ENCODE measurements at places on chromosomes 16 and 17.

DNA sequence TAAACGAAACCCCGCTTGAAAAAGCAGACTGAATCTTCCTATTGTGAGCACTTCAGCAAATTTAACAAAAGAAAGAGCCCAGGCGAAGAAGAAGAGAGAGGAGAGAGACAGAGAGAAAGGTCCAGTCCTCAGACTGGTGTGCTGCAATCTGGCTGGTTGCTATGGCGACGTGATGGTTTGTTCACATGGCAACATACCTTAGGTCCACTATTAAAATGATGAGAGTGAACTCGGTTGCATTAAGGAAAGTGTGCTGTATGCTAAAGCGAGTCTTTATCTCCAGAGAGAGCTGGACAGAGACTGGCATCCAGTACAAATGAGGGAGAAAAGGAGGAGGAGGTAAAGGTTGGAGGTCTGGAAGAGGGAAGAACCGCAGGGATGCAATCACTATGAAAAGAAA lies 271.8 kb upstream of the ZFHX3 start:
- no peak for DNase-seq

- no peak for DNase-seq
Observed at GRCh38 chr16:62965831-62966230, 929.6 kb upstream of the CDH8 start.

DNA sequence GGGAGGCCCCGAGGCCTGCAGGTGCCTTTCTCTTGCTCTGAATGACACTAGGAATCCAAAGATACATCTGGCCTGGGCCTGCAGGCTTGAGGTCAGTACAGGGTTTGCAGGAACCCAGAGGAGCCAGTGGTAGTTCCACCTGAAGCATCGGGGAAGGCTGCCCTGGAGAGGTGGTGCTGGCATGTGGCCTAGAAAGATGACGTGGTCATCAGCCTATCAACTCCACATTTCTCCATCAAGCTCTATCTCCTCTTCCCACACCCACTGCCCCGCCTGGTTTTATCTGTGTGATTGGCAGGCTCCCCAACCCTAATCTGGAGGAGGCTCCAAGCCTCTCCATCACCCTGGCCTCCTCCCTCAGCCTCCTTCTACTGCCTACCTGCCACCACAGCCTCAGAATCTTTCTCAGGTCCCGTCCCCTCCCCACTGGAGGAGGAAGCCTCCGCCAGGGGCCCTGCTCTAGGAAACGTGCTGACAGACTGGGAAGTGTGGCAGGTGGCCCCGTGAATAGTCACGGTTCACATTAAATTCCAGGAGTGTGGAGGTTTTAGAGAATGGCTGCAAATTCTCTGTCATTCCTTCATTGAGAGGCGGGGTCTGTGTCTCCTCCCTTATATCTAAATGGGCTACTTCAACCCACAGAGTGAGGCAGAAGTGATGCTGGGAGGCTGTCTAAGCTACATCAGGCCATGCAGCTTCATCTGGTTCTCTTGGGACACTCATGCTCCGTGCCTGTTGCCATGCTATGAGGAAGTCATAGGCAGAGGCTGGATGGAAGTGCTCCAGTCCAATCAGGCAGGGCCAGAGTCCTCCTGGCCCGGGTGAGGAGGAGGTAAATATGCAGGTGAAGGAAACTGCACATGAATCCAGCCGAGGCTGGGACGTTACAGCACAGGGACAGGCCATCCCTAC lies 11.4 kb upstream of the MAP2K3 start:
- DNase-seq, result no peak

DNA sequence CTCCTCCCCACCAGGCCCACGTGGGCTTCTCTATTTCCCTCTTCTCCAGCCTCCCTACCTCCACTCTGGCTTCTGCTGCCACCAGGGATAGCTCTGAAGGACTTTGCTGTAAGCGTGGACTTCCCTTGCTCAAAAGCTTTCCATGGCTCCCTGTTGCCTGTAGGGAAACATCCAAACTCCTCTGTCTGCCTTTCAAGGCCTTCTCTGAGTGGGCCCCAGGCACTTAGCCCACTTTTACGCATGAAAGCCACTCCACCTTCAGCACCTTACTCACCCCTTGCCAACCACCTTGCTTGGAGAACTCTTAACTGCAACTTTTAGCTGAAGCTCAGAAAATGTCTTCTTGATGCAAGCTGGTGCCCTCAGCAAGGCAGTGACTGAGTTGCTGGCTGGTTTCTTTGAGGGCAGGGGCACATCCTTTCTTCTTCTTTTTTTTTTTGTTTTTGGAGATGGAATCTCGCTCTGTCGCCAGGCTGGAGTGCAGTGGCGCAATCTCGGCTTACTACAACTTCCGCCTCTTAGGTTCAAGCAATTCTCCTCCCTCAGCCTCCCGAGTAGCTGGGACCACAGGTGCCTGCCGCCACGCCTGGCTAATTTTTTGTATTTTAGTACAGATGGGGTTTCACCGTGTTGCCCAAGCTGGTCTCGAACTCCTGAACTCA lies 52.0 kb upstream of the DLX4 start:
- DNase-seq, result no peak

GRCh38 chr16:73891129-73891542 lies 405.5 kb upstream of the PSMD7 start:
- DNase-seq, result peak; percentile 4

DNA sequence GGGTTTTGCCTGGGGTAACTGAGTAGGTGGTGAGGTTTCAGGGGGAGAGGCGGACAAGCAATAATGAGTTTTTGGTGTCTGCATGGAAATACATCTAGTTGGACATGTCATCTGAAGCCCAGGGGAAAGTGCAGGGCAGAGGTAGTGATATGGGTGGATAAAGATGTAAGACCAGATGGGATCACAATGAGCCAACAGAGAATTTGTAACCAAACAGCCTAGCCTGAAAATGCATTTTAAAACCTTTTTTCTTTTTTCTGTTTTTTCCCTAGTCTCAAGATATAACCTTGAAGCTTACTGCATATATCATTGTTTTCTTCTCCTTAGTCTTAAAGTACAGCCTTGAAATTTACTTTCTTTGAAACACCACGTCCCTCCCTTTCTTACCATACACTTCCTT lies 3.7 kb upstream of the ZNF19 start:
- no peak for DNase-seq

DNA sequence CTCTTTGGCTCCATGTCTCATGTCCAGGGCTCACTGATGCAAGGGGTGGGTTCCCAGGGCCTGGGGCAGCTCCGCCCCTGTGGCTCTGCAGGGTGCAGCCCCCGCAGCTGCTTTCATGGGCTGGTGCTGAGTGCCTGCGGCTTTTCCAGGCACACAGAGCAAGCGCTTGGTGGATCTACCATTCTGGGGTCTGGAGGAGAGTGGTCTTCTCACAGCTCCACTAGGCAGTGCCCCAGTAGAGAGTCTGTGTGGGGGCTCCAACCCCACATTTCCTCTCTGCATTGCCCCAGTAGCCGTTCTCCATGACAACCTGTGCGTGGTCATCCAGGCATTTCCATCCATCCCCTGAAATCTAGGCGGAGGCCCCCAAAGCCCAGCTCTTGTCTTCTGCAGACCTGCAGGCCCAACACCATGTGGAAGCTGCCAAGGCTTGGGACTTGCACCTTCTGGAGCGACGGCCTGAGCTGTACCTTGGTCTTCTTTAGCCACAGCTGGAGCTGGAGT lies 5.2 kb downstream of the IL32 start:
- DNase-seq, result no peak

- DNase-seq, result peak; percentile 31
Observed at GRCh38 chr16:1863681-1864460, 8.1 kb downstream of the MEIOB start.

DNA sequence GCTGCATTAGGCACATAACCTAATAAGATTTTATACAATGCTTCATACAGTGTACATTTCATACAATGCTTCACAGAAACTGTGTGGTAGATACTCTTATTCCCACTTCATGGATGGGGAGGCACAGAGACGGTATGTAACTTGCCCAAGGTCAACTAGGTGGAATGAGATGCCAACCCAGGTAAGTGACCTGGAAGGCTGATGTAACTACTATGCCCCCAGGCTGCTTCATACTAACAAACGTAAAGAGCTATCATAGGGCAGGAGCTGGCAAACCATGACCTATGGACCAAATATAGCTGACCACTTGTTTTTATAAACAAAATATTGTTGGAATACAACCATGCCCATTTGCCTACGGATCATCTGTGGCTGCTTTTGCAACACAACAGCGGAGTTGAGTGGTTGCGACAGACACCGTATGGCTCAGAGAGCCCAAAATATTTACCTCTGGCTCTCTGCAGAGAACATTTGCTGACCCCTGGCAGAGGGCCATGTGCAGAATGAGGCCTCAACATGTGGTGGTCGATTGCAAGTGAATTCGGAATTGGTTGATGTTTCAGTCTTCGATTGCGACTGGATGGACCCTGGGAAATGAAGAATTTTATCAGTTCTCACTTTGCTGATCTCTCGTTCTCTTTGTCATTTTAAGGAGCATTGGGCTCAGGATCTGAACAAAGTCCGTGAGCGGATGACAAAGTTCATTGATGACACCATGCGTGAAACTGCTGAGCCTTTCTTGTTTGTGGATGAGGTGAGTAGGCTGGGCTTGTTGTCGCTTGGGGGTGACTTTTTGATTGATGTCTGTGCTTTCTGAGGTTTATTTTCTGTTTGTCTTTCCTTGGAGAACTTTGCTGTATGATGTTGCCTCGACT lies 109.7 kb downstream of the PLCG2 start:
- no peak for DNase-seq

- no peak for DNase-seq
Observed at GRCh38 chr16:12494661-12495060, 309.0 kb downstream of the CPPED1 start.

DNA sequence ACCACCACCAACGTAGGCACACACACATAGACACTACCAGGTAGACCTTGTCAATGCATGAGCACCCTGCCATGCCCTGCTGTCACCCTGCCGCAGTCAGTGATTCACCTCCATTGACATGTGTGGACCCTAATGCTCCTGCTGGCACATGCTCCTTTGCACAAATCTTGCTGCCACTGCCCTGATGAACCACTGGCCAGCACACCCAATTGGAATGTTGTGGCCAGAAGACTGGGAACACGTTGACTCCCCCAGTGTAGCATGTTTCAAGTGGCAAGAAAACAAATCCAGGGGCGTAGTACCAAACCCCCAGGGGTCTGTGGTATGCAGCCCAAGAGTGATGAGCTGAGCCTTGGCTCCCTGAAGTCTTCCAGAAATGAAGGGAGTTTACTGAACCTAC lies 486.4 kb upstream of the KIF2B start:
- DNase-seq, result no peak

DNA sequence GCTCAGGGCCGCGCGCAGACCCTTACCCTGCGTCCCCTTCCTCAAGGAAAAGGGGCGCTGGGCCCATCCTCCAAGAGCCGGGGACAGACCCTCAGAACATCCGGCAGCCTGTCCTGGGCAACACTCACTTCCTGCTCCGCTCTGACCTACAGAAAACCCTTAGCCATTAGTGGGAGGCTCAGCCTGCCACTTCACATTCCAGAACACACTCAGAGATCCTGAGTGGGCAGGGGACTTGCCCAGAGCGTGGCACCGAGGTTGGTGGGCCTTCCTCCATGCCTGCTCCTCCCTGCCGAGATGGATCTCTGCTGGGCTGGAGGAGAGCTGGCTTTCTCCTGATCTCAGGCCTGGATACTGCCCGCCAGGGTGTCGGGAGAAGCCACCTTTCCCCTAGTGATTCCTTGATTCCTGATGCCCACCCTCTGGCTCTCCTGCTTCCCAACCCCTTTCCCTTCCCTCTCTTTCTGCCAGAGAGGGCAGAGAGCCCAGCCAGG lies 1.5 kb downstream of the SCARF1 start:
- no peak for DNase-seq

GRCh38 chr17:46741122-46741730 lies 77.3 kb downstream of the WNT3 start:
- DNase-seq, result no peak

GRCh38 chr16:51051671-51052070 lies 99.4 kb downstream of the SALL1 start:
- DNase-seq, result no peak

- DNase-seq, result no peak
Observed at GRCh38 chr17:66625311-66625767, 209.6 kb upstream of the CACNG5 start.

GRCh38 chr16:68037841-68038597 lies 14.9 kb downstream of the DUS2 start:
- no peak for DNase-seq

DNA sequence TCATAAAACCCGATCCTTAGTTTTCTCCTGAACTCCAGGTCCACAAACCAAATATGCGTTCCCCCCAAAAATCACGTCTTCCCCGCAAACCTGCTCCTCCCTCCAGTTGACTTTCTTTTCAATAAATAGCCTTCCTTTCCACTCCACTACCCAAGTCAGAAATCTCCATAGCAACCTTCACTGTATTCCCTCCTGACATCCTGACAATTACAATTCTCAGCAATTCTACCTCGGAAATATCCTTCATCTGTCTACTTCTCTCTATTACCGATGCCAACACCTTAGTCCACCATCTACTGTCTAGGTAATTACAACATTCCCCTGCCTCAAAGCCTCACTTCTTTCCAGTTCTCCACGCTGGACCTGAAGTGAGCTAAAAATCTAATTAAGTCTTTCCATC lies 50.7 kb downstream of the SMURF2 start:
- no peak for DNase-seq

- DNase-seq, result peak; percentile 80
Observed at GRCh38 chr16:88924834-88925539, 52.0 kb downstream of the CBFA2T3 start.

DNA sequence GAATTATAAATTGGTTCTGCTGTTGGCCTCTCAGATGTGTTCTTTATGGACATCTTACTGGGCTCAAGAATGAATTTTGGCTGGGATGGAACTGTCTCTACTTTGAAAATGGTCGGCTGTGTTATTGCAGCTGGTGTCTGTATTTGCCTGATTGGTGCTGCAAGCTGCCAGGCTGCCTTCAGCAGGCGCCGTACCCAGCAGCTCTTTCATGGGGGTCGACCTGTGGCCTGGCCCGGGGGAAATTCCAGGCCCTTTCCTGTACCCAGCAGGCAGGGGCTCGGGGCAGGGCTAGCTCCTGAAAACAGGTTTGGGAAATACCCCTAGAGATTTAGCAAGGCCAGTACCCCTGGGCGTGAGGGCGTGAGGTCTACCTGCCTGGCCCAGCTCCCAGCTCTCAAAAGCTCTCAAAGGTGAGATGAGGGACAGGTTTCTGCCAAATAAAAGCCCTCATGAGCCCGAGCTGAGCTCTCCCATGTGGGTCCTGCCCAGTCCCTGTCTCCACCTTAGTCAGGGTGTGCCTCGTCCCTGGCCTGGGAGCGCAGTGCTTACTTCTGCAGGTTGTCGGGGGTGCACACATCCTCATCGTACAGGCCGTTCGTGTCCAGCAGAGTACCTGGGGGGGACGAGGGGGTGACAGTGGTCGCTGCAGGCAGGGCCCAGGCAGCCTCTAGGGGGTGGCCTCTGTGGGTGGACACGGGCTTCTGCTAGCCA lies 52.3 kb downstream of the PRMT7 start:
- DNase-seq, result no peak

- no peak for DNase-seq
Observed at GRCh38 chr16:81873206-81873605, 94.1 kb downstream of the PLCG2 start.

DNA sequence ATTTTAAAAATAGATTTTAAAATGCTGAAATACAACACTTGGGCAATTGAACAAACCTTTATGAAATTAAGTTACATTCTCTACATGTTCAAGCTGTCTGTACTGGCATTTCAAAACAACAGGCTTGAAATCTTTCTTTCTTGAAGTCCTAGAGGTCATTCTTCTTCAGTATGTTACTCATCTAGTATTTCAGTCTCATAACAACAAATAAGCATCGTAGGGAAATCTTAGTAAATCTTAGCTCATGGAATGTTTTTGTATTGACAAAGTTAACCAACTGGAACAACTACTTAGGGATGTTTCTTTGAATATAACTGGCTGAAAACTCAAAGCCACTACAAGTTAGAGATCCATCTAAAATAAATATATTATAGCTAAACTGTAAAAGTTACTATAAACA lies 96.6 kb downstream of the KIF2B start:
- DNase-seq, result no peak
